ENCODE measurements at places on chromosomes 13 and 19.

DNA sequence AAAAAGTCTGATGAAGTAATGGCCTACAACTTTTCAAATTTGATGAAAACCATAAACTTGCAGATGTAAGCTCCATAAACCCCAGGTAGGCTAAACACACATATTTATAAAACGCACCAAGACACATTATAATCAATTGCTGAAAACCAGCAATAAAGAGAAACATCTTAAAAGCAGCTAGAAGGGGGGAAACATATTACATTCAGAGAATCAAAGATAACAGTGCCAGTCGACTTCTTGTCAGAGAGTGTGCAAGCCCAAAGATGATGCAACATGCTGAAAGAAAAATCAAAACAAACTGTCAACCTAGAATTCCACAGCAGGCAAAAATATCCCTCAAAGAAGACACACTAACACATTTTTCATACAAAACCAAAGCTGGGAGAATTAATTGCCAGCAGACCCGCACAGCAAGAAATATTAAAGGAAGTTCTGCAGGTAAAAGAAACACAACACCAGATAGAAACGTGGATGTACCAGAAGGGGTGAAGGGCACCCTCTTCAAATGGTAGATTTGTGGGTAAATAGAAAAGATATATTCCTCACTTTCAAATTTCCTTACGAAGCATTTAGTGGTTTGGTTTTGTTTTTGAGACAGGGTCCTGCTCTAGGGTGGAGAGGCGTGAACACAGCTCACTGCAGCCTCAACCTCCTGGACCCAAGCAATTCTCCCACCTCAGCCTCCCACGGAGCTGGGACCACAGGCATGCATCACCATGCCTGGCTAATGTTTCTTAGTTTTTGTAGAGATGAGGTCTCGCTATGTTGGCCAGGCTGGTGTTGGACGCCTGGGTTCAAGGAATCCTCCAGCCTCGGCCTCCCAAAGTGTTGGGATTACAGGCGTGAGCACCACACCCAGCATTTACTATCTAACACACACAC is 16.5 kb upstream of the ATP1A3 start:
- no peak for DNase-seq

DNA sequence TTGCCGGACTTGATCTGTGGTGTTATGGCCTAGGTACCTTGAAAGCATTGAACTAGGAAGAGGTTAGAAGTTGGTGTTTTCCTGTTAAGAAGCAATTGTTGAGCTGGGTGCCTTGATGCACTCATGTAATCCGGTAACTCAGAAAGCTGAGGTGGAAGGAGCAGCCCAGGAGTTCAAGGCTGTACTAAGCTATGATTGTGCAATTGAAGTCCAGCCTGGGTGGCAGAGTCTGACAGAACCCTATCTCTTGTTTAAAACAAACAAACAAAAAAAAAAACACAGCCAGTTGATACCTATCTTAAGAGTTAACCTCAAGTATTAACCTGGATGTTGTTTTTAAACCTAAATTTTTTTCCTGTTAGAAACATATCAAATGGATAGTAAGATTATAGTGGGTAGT is 19.3 kb downstream of the SAFB start:
- DNase-seq, result no peak

DNA sequence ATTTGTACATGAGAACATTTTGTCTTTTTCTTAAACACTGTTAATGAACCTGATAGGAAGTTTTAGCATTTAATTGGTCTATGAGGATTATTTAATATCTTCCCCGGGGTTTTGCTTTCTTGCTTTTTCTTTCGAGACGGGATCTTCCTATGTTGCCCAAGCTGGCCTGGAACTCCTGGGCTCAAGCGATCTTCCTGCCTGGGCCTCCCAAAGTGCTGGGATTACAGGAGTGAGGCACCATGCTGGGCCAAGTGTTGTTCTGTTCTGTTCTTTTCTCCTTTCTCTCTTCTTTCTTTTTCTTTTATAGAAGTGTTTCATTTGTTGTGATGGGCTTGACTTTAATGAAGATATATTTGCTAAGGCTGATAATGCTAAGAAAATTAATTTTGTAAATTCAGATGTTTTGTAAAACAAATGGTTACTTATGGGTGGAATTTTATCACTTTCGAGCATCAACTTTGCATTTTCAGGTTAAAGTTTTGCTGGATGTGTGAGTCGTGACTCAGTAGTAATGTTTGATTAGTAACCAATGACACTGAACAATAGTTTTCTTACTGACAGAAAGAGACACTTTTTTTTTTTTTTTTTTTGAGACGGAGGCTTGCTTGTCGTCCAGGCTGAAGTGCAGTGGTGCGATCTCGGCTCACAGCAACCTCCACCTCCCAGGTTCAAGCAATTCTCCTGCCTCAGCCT is 2.2 kb downstream of the PAN3 start:
- peak; percentile 52 for DNase-seq

GRCh38 chr13:67298297-67298696 is 68.2 kb upstream of the PCDH9 start:
- DNase-seq, result no peak

DNA sequence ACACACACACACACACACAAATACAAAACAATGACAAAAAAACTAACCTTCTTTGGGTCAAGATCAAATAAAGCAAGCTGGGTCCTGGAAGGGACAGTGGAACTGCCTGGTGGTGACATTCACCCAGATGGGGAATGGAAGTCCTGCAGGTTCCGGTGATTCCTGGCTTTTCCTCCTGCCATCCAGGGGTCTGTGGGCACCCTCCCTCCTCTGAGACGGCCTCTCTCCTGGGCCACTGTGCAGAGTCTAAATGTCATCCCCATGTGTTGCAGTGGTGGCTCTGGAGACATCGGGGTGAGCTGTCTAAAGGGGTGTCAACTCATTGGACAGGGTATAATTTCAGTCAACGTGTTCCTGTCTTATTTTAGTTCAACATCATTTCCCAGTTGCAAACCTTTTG is 248.2 kb downstream of the ZNF536 start:
- DNase-seq, result no peak

GRCh38 chr13:107824635-107825034 is 390.7 kb downstream of the LIG4 start:
- DNase-seq, result no peak

DNA sequence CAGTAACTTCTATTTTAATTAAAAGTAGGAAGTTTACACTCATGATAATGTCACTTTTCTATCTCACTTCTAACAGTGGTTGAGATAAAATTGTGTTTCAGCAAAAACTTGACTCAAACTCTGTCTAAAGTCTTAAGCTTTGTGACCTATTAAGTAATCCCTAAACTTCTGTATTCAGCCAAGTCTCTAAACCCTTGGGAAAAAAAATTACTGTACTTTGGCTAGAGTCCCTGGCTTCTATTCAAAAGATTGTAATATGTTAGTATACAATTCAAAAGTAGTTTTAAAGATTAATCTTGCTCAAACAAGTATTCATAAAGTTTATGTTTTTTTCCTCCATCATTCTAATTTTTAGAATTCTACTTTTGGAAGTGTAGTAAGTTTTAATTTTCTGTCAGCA is 1248.8 kb downstream of the UQCRFS1 start:
- DNase-seq, result no peak

DNA sequence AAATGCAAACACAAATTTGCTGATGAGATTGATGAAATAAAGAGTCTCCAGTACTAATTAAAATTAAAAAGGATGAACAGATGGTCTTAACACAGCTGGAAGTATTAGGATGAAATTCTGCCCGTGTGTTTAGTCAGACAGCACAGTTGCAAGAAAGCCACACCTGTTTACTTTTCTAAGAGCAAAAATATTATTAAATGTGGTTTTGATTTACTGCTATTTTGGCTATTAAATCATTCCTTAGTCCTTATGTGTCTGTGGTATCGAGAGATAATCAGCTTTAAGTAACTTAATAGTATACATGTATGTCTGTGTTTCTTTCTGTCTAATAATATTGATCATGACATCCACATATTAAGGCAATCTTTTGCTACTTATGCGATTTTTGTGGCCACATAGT is 494.9 kb downstream of the GPC6 start:
- DNase-seq, result no peak

DNA sequence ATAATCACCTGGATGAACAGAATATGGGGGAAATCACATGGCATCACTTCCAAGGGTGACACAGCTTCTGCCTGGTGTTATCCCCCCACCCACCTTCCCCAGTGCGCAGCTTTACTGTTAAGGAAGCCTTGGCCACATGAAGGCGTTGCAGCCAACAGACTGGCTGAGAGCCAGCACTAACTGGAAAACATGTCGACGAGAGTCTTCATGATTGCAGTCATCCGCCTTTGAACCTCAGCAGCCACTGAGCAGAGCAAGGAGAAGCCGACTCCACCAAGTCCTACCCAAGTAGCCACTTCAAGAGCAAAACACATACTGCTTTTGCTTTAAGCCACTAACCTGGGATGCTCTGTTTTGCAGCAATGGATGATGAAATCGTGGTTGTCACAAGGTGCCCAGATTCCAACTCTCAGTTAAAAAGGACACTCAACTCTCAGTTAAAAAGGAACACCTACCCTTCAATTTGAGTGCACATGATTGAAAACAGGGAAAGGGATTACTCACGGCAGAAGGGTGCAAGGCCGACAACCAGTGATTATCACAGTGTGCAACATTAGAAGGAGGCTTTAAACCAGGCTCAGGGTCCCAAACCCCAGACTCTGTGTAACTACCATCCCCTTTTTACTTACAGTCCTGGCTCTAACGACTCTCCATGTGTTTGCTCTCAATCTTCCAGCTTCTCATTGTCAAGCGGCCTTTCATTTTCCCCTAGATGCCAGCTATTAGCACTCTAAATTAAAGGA is 149.1 kb downstream of the KLF12 start:
- peak; percentile 37 for DNase-seq

DNA sequence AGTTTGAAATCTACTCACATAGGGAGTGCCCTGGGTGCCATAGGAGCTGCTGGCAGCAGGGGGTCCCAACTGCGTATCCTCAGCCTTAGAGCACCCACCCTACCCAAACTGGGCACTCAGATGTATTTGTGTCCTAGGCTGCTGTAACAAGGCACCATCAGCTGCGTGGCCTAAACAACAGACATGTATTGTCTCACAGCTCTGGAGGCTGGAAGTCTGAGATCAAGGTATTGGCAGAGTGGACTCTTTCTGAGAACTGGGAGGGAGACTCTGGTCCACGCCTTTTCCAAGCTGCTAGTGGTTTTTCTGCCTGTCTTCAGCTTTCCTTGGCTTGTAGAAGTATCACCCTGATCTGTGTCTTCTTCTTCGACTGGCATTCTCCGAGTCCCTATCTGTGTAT is 83.6 kb downstream of the FGF14 start:
- DNase-seq, result no peak

DNA sequence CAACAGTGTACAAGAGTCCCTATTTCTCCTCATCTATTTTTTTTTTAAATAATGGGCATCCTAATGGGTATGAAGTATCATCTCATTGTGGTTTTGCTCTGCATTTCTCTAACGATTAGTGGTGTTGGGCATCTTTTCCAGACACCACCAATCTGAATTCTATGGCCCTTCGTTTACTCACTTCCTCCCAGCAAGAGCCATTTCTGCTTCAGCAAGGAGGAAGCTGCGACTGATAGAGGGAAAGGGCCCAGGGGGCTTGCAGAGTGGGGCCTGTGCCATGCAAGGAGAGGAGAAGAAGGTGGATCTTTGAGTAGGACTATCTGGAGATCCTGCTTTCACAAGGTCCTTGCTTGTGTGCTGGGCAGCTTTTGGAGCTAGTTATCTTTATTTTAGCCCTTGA is 58.0 kb downstream of the USPL1 start:
- DNase-seq, result no peak

- no peak for DNase-seq
These were observed 4.8 kb downstream of the CEBPA start for GRCh38 chr19:33297401-33298145.

GRCh38 chr19:18220632-18221275 is 5.5 kb downstream of the PDE4C start:
- DNase-seq, result peak; percentile 95

DNA sequence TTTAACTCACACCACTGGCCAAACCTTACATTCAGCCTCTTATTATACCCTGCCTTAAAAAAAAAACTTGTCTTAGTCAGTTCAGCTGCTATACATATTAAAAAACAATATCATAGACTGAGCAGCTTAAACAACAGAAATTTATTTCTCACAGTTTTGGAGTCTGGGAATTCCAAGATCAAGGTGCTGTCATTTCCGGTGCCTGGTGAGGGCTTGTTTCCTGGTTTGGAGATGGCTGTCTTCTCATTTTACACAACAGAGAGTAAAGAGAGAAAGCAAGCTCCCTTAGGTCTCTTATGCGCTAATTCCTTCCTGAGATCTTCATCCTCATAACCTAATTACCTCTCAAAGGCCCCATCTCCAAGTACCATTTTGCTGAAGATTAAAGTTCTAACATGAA is 769.2 kb downstream of the DIAPH3 start:
- no peak for DNase-seq

GRCh38 chr19:40224342-40225150 is 1.9 kb downstream of the CCNP start:
- DNase-seq, result no peak

DNA sequence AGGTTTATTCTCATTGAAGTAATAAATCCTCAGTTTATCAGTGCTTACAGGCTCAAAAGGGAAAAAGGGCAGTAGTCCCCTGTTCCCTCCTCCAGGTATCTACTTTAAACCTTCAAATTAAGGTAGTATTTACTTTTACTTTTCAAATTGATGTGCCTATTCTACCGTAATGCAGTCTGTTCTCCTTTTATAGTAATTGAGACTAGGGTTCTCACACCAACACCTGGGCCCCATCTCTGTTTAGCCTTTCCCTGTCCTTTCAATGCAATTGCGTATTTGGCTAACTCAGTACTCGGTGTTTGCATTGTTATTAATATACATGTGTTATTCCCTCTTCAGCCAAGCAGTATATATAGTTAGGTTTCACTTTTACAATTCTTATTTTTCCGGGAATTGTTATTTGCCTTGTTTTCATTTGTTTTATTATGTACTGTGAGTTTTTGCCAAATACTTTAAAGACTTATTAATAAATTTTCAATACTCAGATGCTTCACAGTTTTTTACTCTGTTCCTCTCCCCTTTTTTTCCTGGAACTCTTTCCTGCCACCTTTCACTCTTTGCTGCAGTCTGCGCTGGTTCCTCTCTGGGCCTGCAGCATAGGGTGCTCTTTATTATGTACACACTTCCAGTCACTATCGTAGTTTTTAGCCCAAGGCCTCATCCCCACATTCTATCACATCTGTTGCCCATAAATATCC is 30.3 kb downstream of the USPL1 start:
- DNase-seq, result no peak

DNA sequence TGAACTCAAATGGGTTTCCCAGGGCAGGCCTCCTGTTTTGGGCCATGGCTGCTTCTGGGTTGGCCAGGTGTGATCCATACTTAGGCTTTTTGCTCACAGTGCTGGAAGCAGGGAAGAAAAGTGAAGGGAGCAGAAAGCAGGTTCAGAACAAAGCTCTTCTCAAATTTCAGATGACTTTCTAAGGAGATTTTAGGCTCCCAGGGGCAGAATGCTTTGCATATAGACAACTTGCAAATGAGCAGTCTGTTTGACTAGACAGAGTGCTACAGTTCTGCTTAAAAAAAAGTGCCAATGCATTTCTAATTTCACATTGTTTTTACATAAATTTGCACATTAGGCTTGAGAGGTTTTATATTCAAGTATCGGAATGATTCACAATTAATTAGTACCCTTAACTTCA is 2.6 kb upstream of the SLC10A2 start:
- DNase-seq, result peak; percentile 3
